ENCODE measurements at places on chromosomes 12 and 14. TPM values are rescaled to one million over a fixed set of nuclear protein-coding genes. Genes with fewer than 3 reads are reported as not detected.

- no peak for DNase-seq
These were observed 84.8 kb downstream of the HELB start for GRCh38 chr12:66387117-66387516.

DNA sequence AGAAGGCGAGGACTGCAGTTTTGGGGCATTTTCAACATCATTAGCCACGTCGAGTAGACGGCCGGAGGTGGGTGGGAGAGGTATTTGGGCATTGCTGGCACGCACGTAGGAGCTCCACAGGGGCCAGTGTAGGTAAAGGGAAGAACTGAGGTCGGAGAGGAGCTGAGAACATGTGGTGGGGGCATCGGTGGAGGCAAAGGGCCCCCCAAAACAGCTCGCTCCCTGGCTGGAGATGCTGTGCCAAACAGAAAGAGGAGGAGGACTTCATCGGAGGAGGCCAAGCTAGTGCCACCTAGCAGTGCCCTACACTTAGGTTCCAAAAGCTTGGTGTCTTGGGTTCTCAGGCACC lies 52.0 kb upstream of the PPP2R5C start:
- DNase-seq, result no peak

DNA sequence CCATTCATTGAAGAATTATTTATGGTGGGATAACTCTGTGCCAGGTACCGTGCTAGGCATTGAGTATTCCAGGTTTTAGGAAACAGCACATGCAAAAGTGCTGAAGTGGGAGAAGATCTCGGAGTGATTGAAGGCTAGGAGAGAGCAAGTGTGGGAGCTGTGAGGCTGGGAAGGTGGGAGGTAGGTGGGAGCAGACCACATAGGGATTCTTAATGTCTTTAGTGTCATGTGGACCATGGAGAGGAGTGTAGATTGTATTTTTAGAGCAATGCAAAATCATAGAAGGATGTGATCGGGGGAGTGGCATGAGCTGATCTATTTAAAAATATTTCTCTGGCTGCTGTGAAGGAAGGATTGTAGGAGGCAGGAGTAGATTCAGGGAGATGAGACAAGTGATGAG lies 5.4 kb downstream of the PTPN11 start:
- DNase-seq, result no peak

DNA sequence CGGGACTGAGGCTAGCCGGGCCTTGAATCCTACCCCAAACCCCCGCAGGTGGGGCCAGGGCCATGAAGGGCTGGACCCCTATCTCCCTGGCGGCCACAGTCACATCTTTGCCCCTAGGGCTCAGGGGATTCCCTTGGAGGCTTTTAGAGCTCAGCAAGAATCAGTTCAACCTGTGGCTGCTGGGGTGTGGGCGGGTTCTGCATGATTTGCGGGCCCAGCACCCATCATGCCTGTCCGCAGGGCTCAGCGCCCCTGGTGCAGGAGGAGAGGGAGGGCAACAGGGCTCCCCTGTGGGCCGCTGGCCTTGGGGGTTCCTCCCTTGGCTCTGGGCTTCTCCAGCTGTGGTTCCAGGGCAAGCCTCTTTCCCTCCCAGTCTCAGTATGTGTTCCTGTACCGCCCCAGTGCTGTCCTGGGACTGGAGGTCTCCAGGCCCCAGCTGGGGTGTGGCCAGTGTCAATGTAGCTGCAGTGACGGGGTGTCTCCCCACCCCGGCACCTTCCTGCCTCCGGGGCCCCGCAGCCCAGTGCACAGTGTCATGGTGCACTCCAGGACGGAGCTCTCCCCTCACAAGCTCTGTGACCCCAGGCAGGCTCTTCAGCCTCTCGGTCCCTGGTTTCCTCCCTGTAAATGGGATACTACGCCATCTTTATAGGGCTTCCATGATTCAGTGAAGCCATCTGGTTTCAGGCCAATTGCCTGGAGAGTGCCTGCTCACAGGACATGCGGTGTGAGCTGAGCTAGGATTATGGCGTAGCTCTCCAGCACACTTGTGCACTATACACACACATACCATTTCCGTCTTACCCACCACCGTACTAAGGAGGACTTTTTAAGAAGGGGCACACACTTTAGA lies 9.9 kb upstream of the LBHD2 start:
- DNase-seq, result peak; percentile 65

GRCh38 chr14:51066576-51066975 lies 28.3 kb downstream of the TRIM9 start:
- DNase-seq, result no peak

Gene PAX9
- total RNA-seq, result not detected

DNA sequence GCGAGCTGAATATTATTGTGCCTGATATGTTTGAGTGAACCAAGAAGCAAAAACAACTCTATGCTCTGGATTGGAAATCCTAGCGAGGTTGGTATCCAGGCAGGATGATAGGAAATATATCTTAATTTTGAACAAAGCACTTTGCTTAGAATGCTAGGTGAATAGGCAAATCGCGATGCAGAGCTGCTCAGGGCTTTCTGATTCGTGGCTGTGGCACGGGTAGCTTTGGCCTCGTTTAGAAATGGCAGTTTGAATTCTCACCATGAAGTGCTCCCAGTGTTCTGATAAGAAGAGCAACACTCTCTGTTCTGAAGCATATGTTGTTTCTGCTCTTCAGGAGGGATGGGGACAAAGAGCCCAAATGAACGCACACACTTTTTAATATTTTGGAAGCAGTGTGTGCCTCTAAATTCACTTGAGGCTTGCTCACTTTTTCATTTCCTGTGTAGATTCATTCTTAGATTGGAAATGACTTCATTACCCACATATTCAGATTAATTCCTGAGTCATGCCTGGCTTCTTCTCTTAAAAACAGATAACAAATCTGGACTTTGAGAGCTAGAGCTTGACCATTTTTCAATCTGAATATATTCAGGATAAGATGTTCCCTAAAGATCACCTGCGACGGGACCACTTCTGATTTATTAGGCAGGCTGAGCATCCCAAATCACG lies 200.9 kb downstream of the RPAP3 start:
- no peak for DNase-seq

GRCh38 chr14:95681153-95681552 lies 5.1 kb upstream of the TCL1B start:
- no peak for DNase-seq

DNA sequence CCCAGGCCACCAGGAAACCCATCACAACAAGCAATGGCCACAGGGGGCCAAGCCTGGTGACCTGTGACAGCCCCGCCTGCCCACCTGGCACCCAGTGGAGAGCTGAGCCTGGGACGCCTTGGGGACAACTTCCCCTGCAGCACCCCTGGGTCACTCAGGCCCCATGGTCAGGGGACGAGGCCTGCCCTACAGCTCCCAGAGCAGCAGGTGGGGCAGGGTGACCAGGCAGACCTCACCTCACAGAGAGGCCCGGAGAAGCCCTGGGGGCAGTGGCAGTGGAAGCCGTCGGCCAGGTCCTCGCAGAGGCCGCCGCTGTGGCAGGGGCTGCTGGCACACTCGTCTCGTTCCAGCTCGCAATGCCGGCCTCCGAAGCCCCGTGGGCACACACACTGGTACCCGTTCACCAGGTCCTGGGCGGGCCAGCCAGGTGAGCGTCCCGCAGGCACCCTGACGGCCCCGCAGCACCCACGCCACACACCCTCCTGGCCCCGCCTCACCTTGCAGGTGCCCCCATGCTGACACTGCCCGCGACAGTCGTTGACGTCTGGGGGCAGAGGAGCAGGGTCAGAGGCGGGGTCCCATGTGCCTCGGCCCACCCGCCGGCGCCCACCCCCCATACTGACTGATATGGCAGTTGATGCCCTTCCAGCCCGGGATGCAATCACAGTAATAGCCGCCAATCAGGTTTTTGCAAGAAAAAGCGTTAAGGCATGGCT lies 18.1 kb downstream of the JAG2 start:
- peak; percentile 10 for DNase-seq

- DNase-seq, result no peak
These were observed 237.0 kb downstream of the KIF21A start for GRCh38 chr12:39205969-39206368.

DNA sequence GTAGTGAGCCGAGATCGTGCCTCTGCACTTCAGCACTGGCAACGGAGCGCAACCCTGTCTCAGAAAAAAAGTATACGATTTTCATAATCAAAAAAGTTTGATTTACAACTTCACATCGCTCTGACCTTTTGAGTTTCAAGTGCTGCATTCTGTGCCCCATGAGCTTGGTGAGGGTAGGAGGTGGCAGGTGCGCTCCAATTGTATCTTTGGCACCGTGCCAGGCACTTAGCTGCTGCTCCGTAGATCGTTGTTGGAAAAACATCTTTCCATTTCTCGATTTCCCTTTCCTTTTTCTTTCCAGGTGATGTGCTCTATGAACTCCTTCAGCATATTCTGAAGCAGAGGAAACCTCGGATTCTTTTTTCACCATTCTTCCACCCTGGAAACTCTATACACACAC lies 203.7 kb downstream of the ETV6 start:
- no peak for DNase-seq

Gene CPNE6
- not detected for total RNA-seq

- no peak for DNase-seq
These were observed 249.2 kb downstream of the C12orf50 start for GRCh38 chr12:87779858-87780498.

- DNase-seq, result no peak
These were observed 19.8 kb downstream of the GXYLT1 start for GRCh38 chr12:42124764-42125387.

Measured in right cardiac atrium (tissue), 5 donors.